PC-3 (cell line): ENCODE measurements at places on chromosomes 12 and 14. TPM values are rescaled to one million over a fixed set of nuclear protein-coding genes. Genes with fewer than 3 reads are reported as not detected.

Gene NABP2
- 91.6 and 98.6 TPM in 2 replicates for total RNA-seq

Gene SLC25A21
- total RNA-seq, result 0.87 and 1.0 TPM in 2 replicates

Gene VASH1
- 1.3 and 1.8 TPM in 2 replicates for total RNA-seq

Gene IFNG-AS1
- total RNA-seq, result not detected in 2 replicates

Gene KERA
- total RNA-seq, result not detected in 2 replicates

Gene POLE2
- 26.6 and 38.6 TPM in 2 replicates for total RNA-seq

Gene KRT8
- total RNA-seq, result 719 and 1,028 TPM in 2 replicates

Gene OR6C2
- total RNA-seq, result not detected in 2 replicates

GRCh38 chr12:10304161-10304574 is 3.5 kb upstream of the KLRD1 start:
- peak; percentile 84 for DNase-seq

DNA sequence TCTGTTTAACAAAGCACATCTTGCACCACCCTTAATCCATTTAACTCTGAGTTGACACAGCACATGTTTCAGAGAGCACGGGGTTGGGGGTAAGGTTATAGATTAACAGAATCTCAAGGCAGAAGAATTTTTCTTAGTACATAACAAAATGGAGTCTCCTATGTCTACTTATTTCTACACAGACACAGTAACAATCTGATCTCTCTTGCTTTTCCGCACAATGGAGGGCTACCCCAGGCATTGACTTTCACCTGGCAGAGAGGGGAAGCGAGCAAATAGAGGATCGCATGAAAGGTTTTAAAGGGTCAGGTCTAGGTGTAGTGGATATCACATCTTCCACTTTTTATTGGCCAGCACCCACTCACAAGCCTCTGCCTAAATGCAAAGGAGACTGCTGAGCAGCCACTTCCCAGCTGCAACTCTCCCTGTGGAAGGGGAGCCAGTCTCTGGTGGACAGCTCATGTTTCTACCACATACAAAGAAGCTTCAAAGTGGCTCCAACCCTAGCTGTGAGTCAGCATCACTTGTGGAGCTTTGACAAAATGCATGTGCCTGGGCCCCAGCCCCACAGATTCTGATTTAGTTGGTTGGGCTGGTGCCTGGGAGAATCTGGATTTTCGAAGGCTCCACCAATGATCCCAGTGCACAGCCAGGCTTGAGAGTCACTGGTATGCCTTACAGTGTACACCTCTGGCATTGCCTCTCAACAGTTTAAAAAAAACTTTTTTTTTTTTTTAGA is 7.2 kb upstream of the FNTB start:
- DNase-seq, result peak; percentile 14

GRCh38 chr12:109310247-109311125 is 1.4 kb upstream of the FOXN4 start:
- DNase-seq, result no peak

GRCh38 chr12:110262442-110263388 is 18.3 kb upstream of the ATP2A2 start:
- DNase-seq, result peak; percentile 28

- no peak for DNase-seq
Observed at GRCh38 chr14:34692898-34693227, 21.5 kb downstream of the CFL2 start.

- DNase-seq, result peak; percentile 41
Observed at GRCh38 chr14:67815573-67816225, 691 bp downstream of the ZFYVE26 start.

DNA sequence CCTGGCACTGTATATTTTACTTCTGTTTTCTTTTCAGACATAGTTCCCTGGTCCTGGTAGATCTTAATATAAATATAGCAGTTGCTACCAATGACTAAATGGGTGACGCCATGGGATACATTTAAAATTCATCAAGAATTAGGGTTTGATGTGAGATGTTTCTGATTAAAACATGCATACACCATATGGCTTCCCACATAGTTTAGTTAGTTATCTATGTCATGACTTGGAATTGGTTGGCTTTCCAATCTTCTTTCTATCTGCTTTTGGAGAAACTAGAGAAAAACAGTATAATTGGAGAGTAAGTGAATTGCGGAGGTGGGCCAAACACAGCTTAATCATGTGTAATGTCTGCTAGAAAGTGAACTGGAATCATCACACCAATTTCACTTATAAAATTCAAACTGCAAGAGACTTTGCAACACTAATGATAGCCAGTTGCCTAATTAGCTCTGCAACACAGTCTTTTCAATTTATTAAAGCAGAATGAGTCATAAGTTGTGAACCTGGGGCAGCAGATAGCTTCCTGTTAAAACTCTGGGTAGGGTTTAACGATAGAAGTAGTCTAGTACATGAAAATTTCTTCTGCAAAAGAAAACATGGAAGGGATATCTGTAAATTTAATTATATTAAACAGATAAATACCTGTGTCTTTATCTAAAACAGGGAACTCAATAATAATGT is 295.2 kb downstream of the SLC16A7 start:
- DNase-seq, result no peak

DNA sequence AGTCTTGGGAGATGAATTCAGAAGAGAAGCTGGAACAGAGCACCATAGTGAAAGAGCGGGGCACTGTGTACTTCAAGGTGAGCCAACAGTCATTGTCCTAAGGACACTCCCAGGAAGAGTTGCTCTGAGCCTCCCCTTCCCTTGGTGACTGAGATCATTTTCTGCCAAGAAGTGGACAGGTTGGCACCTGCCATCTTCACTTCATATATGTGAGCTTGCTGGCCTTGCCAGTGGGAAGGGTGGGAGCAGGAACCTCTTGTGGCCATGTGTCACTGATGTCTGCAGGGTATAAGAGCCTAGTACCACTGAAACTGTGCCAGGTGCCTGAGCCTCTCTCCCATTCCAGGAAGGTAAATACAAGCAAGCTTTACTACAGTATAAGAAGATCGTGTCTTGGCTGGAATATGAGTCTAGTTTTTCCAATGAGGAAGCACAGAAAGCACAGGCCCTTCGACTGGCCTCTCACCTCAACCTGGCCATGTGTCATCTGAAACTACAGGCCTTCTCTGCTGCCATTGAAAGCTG is 5.3 kb downstream of the FKBP4 start:
- no peak for DNase-seq

- DNase-seq, result no peak
Observed at GRCh38 chr12:106204312-106204711, 43.5 kb downstream of the CKAP4 start.

- no peak for DNase-seq
Observed at GRCh38 chr12:30500532-30500931, 195.1 kb downstream of the IPO8 start.

GRCh38 chr14:37186865-37187264 is 10.9 kb upstream of the MIPOL1 start:
- DNase-seq, result peak; percentile 25
